Heart left ventricle (tissue), 16 donors: ENCODE measurements at places on chromosomes 5 and 9. TPM values are rescaled to one million over a fixed set of nuclear protein-coding genes. Genes with fewer than 3 reads are reported as not detected.

ORM2 gene
- polyA plus RNA-seq = not detected

DAB2 gene
- 9.5 TPM for polyA plus RNA-seq

NR6A1 gene
- 0.84 TPM for polyA plus RNA-seq

PPP1R26 gene
- 13.6 TPM for polyA plus RNA-seq

TUT7 gene
- 8.7 TPM for polyA plus RNA-seq

STPG3 gene
- 0.61 TPM for polyA plus RNA-seq

SPDL1 gene
- 6.7 TPM for polyA plus RNA-seq

CCL27 gene
- 0.57 TPM for polyA plus RNA-seq

SCGB3A1 gene
- 0.57 TPM for polyA plus RNA-seq

IFNK gene
- polyA plus RNA-seq = not detected

RECK gene
- 3.7 TPM for polyA plus RNA-seq

SHOC1 gene
- 0.01 TPM for polyA plus RNA-seq

FRMD3 gene
- polyA plus RNA-seq = 84.1 TPM

FGF1 gene
- polyA plus RNA-seq = 8.7 TPM

UGCG gene
- polyA plus RNA-seq = 21.3 TPM

PCDHGA4 gene
- 5.1 TPM for polyA plus RNA-seq
